ENCODE measurements at places on chromosomes 11 and 22.
A peak's percentile ranks its signal among the peaks of the same experiment; 100 is the strongest.

- DNase-seq = no peak
Observed at GRCh38 chr22:39089928-39090327, 7.1 kb upstream of the APOBEC3H start.

DNA sequence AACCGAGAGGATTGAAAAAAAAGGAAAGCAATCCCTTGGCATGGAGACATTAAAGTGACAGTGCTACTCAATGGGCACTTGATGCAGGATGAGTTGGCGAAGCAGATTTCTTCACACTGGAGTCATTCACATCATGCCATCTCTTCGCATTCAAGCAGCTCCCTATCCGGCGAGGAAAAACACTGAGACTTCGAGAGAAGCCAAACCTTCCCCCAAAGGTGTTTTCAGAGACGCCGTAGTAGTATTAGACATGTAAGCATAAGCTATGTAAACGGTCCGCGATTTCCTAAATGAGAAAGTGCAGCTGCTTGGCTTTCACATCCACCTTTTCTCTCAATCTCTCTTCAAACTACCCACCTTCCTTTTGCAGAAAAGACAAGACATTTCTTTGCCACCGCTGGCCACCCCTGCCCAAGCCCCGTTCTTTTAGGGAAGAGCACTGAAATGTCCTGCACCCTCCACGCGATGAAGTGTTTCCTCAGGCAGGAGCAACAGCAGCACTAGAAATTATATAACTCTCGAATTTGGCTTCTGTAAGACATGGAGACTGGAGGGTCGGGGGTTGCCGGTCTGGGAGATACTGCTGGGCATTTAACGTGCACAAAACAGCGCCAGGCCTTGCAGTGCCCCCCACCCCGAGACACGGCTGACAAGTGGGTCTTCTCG, at the start of gene DLG2:
DLG2 (minus strand) TSS at position 13 of the 666 bp plus-strand sequence.
- DNase-seq = peak; percentile 36

- no peak for DNase-seq
Observed at GRCh38 chr22:42994276-42994916, 20.6 kb downstream of the PACSIN2 start.

DNA sequence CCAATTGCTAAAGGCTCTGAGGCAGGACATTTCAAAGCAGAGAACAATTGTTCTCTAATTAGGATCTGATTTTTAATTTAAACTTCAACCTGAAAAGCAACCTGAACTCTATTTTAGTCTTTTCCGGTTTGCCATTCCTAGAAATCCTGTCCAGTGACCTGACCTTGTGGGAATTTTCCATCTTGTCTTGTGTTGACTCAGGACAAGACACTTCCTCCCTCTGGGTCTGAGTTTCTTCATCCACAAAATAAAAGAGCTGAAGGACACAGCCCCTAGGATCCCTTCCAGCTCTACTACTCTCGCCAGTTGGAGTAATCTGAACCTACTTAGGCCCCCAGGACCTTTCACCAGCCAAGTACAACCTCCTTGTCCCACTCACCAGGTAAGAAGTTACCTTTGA, 66.5 kb upstream of the POU2AF1 start:
- no peak for DNase-seq

GRCh38 chr22:30015846-30016245, 64.4 kb upstream of the HORMAD2 start:
- peak; percentile 32 for DNase-seq

- DNase-seq = peak; percentile 33
Observed at GRCh38 chr22:27405672-27406388, 395.7 kb downstream of the MN1 start.

DNA sequence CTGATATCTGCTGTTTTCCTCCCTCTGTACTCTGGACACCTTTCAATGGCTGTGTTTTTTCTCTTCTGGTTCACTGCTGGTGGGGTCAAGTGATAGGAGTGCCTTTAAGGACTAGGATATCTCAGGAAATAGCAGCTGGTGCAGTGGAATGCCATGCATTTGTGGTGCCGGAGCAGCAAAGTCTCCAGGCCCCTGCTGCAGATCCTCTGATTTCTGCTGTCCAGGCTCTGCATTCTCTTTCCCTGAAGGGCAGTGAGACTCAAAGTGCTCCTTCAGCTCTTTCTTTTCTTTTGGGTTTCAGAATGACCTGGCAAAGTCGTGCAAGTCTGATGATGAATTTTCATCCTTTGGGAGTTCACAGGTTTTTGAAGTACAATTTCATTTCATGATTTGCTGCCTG, 774.3 kb downstream of the FAM181B start:
- no peak for DNase-seq

DNA sequence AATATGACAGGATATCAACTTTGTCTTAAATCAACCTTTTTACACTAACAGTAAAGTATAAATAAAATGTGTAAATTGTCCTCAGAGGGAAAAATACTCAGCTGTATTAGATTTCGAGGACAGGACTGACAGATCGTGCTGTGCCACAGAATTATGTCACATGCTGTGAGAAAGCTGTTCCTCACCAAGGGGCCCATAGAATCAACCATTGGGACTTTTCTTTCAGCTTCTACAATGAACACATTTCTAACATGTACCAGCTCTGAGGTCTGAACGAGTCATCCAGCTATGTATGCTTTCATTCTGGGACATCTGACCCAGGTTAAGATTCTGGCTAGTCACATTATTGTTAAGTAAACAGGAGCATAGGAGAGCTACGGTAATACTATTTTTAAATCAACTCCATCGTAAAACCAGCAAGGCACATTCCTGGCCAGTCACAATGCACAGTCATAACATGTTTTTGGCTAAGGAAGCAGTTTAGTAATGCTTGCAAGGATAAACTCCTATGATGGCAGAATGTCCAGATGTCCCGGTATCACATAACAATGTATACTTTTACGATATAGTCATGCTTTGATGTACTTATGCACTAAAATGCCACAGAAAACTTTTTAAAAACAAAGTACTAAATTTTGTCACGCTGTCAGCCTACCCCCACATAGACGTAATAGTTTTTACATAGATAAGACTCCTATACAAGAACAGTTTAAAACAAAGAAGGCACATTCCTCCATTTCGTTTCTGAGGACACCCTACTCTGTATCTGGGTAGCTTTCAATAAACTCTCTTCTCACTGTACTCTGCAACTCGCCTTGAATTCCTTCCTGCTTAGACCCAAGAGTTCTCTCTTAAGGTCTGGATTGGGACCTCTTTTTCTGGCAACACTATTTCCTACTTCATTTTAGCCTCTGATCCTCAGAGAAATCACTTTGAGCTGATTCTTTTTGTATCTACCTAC, 27.4 kb downstream of the ZNF214 start:
- DNase-seq = peak; percentile 3

DNA sequence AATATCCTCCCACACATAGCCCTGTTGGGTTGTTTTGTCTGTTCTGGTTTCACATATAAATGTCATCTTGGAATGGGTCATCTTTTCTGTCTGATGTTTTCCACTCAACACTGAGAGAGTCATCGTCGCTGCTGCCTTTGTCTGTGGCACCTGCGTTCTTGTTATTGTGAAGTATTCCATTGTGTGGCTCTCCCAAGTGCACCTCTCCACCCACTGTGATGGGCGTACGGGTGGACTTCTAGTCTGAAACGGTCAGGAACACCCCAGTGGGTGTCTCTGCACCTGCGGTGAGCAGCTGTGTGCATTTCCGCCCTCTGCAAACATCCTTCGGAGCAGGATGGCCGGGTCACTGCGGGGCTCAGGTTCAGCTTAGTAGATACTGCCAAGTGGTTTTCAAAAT, 34.5 kb upstream of the RTL6 start:
- DNase-seq = no peak

- DNase-seq = no peak
Observed at GRCh38 chr11:26522912-26523610, 49.0 kb downstream of the MUC15 start.

DNA sequence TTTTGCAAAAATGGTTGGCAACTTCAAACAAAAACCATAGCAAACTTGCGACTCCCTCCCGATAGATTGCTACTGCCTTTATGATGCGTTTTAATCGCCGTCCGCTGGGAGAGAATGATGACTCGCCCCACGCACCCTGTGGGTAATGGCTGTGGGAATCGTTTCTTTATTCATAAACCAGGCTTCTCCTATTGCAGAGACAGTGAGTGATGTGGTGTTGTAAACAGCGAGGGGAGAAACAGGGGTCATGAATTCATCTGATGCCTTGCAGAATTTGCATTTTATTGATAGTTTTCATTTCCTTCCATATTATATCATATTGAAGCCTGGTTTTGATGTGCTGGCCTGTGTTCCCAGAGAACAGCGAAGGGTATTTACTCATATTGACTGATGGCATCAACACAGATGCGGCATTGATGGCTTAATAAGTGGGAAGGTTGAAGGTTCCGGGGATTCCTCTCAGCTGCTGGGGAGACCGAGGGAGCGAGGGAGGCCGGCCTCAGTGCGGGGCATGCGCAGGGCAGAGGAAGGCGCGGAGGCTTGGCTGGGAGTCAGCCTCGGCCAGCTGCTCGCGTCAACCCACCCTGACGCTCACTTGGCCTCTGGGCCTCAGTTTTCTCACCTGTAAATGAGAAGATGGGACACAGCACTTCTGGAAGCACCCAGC, 41.3 kb downstream of the ARHGAP8 start:
- no peak for DNase-seq

GRCh38 chr11:45647329-45647728, 18.1 kb downstream of the CHST1 start:
- DNase-seq = no peak

DNA sequence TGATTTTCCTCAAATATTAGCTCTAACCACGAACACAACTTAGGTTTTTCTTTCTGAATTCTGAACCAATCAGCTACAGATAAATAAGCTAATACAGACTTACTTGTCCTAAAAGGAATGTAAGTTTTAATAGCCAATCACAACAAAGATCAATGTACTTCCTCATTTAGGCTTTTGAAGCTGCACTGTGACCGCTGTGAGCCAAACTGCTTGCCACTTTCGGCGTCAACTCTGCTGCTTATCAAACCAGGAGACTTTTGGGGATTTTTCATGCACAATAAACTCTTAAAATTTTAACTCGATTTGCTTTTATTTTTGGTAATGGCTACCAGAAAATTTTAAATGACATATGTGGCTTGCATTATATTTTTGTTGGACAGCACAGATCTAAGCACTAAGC, 92.5 kb downstream of the TMPRSS5 start:
- no peak for DNase-seq

DNA sequence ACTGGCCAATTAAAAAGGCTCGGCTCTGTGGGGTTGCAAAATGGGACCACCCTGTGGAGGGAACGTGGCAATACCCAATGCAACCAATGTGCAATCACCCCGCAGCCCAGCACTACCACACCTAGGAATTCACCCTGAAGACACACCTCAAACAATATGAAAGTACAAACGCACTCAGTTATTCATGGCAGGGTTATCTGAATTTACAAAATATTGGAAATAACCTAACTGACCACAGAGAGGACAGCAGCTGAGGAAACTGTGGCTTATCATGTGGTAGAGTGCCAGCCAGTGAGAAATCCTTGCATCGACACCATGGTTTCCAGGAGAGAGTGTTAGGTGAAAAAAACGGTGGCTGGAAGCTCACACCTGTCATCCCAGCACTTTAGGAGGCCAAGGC, 18.7 kb downstream of the ALG12 start:
- no peak for DNase-seq

GRCh38 chr22:19121631-19122142, 525 bp downstream of the DGCR2 start:
- DNase-seq = no peak

DNA sequence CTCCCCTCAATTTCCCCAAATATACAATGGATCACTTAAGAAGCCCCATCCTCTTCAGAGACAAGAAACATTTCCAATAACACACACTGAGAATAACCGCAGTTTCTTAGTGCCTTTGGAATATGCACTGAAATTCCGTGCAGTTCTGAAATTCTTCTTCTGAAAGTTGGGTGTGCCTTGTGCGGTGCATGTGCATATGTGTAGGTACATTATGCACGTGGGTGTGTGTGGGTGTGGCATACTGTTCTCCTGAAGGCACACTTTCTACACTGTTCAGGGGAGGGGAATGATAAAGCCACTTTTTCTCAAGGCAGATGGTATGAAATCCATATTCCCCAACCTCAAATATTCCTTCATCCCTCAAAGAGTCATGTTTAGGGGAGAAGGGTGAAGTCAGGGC, 1.7 kb downstream of the EXPH5 start:
- no peak for DNase-seq

DNA sequence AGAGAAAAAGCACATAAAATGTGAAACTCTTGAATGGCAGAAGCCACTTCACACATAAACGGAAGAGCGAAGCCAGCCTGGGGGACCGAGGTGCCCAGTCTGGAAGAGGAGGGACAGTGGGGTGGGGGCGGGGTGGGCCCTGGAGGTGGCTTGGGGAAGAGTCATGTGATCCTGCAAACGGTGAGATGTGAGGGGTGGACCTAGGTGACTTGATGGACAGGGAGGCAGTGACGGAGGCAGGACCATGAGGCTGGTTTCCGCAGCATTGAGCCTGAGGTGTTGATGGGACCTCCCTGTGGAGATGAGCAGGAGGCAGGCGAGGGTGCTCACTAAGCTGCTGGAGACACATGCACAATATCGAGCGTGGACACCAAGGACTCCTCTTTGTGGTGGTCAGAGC, 16.8 kb downstream of the ZDHHC24 start:
- DNase-seq = no peak

- DNase-seq = peak; percentile 24
Observed at GRCh38 chr11:73198677-73199076, 19.4 kb upstream of the P2RY2 start.

- no peak for DNase-seq
Observed at GRCh38 chr11:20511982-20512381, 87.4 kb upstream of the SLC6A5 start.

GRCh38 chr11:66579017-66579606, 10.7 kb upstream of the CTSF start:
- peak; percentile 67 for DNase-seq

DNA sequence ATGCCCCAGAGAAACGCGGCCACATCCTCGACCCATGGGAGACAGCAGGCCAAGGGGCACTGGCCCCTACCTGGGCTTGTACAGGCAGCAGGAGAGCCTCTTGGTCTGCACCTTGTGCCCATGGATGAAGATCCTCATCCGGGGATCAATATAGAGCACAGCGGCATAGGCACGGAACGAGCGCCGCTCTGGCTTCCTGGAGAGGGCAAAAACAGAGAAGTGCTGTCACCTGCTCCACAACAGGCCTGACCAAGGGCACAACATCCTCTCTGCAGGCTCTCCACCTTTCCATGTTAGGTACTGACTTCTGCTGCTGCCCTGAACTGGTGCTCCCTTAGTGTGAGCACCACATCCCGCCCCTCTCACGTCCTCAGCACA, 27.2 kb downstream of the MORC2 start:
- DNase-seq = no peak

- no peak for DNase-seq
Observed at GRCh38 chr11:19939415-19939929, 220.8 kb downstream of the DBX1 start.

DNA sequence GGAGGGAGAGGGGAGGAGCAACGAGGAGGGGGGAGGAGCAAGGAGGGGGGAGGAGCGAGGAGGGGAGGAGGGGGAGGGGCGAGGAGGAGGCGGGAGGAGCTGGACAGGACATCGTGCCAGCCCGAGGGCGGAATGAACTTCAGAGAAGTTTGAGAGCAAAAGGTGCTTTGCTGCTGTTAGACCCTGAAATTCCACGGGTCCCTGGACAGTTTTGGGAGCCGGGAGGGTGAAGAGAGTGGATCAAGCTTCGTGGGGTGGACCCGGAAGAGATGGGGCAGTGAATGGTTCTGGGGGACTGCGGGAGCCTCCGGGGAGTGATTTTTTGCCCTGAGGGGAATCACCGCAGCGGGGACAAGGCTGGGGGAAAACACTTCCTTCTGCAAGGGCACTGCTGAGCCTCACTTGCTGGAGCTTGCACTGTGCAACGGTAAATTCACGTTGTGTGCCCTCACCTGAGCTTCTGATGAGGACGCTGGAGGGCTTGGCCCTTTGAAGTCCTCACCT, 10.7 kb upstream of the NLRP6 start:
- DNase-seq = no peak

- no peak for DNase-seq
Observed at GRCh38 chr11:78132475-78132874, 7.0 kb downstream of the ALG8 start.

All from kidney glomerular epithelial cell (primary cell).